Naive B cell (primary cell): ENCODE measurements at places on chromosomes 13 and 19. TPM values are rescaled to one million over a fixed set of nuclear protein-coding genes. Genes with fewer than 3 reads are reported as not detected.

DNA sequence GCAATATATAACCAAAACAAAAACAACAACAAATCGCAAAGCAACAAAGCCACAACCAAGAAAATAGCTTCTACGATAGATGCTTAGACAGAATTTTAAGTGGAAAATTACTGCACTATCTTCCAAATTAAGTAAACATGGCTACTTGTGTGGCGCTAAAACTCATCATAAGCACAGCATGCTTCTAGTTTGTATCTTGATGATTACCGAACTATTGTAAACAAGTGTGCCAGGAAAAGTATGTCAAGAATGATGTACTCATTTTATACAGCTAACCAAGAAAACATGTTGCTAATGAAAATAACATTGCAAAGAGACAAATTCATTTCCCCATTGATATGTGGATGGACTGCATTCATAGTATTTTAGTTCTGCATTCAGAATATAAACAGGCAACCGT, 271.9 kb upstream of the GPC6 start:
- DNase-seq: no peak

GRCh38 chr19:49677231-49677900, at the start of gene PRMT1:
Gene PRMT1 (plus strand): TSS chr19:49677271. CDS start chr19:49677281, 10 bp downstream.
- DNase-seq: peak; percentile 64

GRCh38 chr19:41708481-41708880, at the start of gene CEACAM5:
Gene CEACAM5 (plus strand): TSS chr19:41708626. CDS start chr19:41708732, 106 bp downstream.
- no peak for DNase-seq

GRCh38 chr19:46082728-46083050, 41.8 kb downstream of the IGFL3 start:
- DNase-seq: no peak

DNA sequence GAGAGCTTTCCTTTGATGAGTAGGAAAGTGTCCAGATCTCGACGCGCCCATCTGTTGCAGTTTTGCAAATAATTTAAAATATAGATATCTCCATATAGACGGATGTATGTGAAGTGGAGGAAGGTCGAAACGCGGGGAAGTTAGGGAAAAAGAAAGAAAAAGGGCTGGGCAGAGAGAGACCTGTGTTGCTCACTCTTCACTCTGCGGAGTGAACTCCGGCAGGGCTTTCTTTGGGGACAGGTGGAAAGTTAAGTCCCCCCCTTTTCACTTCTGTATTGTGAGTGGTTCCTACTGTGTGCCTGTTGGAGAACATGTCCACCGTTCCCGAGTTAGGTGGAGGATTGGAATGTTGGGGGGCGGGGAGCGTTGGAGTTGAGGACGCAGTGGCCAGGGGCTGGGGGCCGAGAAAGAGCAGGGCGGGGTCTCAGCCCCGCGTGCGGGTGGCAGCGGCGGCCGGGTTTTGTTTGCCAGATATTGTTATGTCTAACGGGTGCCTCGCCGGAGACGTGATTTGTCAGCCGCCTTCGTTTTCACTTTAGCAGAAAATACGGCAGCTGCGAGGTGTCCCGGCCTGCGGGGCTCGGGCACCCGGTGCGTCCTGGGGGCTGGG, 145.1 kb upstream of the ZNF536 start:
- DNase-seq: no peak

- DNase-seq: no peak
These were observed 79.4 kb upstream of the NBEA start for GRCh38 chr13:34862716-34863115.

- DNase-seq: no peak
These were observed 29.5 kb upstream of the CEBPG start for GRCh38 chr19:33343859-33344572.

GRCh38 chr19:33465834-33466233, 55.8 kb downstream of the PEPD start:
- no peak for DNase-seq

DNA sequence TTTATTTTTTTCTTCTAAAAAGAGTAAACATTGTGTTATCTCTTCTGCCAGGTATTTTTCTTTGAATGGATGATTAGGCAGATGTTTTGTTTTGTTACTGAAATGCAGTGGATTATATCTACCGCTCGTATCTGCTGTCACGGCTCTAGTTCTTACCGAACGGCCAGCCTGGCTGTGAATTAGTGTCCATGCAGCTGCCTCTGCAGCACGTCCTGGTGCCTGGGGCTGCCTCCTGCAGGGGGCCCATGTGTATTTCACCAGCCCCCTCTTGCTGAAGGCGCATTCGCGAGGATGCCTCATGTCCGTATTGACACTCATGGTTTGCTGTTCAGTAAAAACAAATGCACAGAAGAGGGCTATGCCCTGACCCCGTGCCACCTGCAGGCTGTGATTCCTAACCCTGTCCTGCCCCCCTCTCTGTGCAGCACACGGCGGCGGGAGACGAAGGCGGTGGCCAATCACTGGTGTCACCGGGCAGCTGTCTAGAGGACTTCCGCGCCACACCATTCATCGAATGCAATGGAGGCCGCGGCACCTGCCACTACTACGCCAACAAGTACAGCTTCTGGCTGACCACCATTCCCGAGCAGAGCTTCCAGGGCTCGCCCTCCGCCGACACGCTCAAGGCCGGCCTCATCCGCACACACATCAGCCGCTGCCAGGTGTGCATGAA, 49.9 kb downstream of the RAB20 start:
- DNase-seq: no peak

DNA sequence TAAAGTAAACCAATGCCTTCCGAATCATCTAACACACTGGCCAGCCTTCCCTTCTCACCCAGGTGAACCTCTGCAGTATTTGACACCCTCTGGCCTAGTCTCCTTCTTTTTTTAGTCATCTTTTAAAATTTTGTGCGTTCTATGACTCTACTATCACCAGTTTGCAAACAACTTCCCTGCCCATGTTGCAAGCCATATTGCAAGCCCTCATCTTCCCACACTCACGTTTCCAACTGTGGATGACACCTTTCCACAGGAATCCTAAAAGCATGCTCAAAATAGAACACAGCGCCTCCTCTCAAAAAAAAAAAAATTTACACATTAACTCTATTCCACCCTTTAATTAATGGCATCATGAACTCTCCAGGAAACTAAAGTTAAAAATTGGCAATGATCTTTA, 440.1 kb downstream of the EFNB2 start:
- no peak for DNase-seq

DNA sequence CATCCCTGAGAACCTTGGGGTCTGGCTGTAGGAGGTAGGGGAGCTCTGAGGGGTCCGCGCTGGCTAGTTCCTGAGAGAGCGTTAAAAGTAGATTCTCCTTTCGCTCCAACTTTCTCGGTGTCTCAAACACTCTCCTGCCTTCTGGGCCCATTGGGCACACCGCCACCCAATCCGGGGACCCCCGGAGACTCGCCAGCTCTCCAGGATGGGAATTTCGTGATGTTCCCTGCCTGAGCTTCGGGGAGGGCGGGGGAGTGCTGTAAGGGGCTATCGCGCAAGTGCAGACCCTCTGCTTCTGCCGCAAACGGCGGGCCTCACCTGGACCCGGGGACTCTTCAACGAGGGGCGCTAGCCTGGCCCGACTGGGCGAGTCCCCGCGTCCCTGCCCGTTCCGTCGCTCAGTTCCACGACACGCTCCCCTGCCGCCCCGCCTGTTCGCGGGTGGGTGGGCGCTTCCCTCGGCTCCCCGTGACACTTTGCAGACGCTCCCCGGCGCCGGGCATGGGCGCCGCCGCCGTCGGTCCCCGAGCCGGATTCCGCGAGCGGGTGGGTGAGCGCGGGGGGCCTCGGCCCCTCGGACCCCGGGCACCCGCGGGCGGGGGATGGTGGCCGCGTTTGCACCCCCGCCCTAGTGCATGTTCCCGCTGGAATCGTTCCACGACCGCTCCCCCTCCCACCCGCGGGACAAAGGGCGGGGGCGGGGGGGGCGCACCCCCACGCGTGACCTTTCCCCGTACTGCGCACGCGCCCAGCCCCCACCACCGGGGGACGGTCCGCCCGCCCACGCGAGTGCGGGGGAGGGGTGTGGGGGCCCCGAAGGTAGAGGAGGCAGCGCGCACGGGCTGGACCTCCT, at the start of gene CCDC106:
Gene CCDC106 (plus strand): TSS at position 481 of the 853 bp plus-strand sequence. CDS start 835 bp downstream, outside the sequence.
- DNase-seq: peak; percentile 67

DNA sequence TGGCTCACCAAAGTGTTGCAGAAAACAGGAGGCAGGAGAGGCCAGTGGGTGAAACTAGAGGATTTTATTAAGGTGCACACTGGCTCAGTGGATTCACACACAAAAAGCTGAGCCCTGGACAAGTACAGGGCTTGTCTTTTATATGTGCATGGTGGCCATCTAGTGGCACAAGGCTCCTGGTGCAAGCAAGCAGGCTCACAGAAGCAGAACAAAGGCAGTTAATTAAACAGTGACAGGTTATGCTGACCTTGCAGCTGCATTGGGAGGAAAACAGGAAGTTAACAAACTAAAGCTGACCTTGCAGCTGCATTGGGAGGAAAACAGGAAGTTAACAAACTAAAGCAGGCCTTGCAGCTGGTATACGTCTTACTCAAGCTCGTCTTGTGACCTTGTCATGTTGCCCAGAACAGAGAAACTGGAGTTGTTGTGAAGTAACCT, 65.3 kb upstream of the ZNF681 start:
- DNase-seq: peak; percentile 31

GRCh38 chr19:11338121-11338520, 1.3 kb downstream of the RAB3D start:
- DNase-seq: no peak

GRCh38 chr13:21218351-21219035, 42.0 kb downstream of the MRPL57 start:
- no peak for DNase-seq

DNA sequence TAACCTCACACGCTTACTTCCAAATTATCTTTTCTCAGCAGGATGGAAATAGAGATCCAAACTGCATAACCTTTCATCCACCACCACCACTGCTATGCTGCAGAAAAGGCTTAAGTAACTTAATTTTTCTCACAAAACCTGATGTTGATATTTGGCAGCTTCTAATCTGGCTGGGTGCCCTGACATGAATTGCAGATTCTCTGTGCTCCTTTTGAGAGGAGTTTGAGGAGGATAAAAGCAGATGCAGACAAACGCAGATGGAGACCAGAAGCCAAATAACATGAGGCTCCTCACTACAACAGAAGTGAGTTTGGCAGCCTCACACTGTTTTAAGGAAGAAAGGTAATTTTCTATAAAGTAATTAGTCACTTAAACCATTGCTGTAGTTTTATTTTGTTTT, 646.2 kb upstream of the ATXN8OS start:
- no peak for DNase-seq

GRCh38 chr19:18683958-18684641, 620 bp downstream of the CRTC1 start:
- DNase-seq: no peak

DNA sequence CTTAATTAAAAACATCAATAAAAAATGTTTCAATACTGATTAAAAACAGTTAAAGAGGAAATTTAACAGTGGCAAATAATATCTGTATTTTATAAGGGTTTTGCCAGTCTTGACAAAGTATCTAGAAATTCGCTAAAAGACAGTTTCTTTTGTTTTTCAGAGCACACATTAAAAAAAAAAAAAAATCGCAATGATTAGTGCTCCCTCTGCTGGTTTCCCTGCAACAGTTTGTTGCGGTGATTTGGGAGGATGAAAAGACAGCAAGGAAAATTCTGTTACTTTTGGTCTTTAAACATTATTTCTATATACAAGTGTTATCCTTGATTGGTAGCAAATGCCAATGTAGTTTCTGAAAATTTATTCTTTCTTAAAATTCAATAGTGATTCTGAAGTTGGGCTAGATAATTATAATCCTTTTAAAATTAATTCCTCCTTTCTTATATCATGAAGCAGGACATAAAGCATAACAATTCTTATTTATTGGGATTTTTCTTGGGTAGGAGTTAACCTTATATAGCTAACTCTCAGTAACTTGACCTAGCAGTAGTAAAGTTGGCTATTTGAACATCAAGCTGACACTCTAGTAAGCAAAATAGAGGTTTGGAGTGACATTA, 23.1 kb upstream of the SPRY2 start:
- DNase-seq: no peak

- DNase-seq: no peak
These were observed 162.3 kb upstream of the SERP2 start for GRCh38 chr13:44211286-44211685.

- no peak for DNase-seq
These were observed 20.3 kb downstream of the LGALS16 start for GRCh38 chr19:39676004-39676403.

DNA sequence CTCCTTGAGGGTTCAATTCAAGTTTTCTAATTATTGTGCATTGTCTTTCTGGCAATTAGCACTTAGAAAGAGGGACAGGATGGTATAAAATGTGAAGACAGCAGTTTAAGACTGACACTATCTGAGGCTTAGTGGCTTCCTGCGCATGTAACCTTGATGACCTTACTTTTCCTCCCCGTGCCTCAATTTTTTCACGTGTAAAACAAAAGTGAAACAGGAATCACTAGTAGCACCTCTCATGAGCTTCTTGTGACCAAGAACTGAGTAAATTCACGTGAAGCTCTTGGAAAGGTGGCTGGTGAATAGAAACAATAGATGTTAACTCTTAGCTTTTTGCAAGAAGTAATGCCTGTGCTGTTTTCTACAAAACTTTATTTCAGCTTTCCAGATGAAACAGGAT, 233.9 kb downstream of the LMO7 start:
- DNase-seq: no peak

DNA sequence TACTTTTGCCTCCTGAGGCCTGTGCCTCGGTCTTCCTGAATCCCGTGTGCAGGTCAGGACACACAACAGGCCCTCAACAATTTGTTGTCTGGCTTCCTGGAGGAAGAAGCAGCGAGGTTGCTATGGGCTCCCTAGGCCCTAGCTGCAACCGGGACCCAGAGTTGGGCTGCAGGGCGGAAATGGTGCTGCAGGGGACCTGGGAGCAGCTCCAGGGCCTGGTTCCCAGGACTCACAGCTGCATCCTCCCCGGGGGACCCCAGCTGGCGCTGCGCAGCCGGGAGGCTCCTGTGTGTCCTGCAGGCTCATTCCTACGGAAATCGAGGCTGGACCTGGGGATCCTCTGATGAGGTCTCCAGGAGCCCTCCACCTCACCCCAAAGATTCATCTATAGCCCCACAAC, 999 bp upstream of the TNFAIP8L1 start:
- no peak for DNase-seq

DNA sequence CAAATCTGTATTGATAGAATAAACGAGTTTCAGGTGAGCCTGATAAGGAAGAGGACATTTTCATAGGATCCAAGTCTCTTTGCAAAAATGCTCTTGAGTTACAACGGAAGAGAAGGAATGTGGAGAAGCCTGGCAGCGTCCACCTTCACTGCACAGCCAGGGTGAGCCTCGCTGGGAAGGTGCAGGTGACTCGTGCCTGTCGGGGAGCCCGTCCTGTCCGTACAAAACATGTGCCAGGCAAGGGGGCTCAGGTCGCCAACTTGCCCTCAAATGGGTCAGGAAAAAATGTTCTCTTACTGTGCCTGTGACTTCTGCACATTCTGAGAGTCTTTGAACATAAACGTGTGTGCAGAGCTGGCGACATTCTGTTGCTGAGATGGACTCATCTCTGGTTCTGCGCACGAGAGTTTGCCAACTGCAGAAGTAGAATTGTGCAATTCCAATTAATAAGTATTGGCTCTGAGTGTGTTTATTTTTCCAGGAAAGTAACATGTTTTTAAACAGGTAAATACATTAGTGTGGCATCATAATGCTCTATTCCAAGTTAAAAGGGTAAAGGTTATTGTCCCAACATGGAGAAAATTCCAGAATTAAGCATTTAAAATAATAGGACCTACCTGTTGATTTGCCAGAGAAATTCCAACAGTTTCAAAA, 28.6 kb downstream of the NAXD start:
- DNase-seq: no peak

- DNase-seq: no peak
These were observed 16.9 kb downstream of the ZNF816 start for GRCh38 chr19:52945652-52946321.

LHFPL6 gene
- polyA plus RNA-seq: 0.13 TPM

ZNF627 gene
- 15.8 TPM for polyA plus RNA-seq

PEAK3 gene
- polyA plus RNA-seq: 0.33 TPM

TNNT1 gene
- polyA plus RNA-seq: not detected

HNRNPL gene
- 95.0 TPM for polyA plus RNA-seq

NLRP9 gene
- not detected for polyA plus RNA-seq

MPND gene
- polyA plus RNA-seq: 5.3 TPM
